ENCODE measurements at places on chromosomes 12 and 14.

DNA sequence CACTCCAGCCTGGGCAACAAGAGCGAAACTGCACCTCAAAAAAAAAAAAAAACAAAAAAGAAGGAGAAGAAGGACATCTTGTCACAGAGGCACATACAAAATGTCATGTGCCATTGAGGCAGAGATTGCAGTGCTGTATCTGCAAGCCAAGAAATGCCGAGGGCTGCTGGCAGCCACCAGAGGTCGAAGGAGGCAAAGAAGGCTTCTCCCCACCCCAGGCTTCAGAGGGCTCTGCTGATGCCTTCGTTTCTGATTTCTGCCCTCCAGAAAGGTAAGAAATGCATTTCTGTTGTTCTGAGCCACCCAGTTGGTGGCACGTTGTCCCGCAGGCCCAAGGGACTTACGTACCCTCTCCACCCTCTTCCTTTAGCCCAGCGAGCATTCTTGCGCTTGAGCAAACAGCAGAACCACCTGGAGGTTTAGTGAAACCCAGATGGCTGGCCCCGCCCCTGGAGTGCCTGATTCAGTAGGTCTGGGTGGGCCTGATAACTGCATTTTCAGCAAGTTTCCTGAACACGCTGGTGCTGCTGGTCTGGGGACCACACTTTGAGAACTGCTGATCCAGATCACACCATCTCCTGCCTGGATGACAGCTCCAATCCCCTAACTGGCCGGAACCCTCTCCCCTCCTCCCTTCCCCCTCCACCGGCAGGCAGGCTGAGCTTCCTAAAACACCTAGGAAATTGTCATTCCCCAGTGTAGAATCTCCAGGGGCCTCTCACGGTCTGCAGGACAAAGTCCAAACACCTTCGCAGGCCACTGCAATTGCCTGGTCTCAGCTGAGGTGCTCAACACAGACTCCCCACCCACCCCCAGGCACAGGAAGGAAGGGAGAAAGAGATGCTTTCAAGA, 21.1 kb upstream of the SCARB1 start:
- no peak for DNase-seq

GRCh38 chr12:14958361-14959125, 2.9 kb downstream of the ARHGDIB start:
- peak; percentile 74 for DNase-seq

DNA sequence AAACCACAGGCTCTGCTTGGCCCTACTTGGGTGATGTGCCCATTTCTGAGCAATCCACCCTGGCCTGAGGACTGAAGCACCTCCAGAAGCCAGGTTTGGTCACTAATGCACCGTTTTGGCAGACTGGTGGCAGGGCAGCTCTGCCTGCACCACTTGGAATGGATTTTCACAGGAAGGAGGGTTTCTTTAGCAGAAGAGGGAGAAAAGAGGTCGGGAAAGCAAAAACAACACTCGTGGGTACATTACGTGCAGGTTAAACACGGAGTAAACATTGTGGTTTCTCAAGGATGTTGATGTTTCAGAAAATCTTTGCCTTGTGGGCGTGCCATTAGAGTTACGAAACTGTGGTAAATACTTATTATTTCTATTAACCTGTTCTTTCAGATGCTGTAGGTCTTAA, 70.8 kb downstream of the KCNA5 start:
- DNase-seq, result no peak

- DNase-seq, result no peak
These were observed 216.2 kb upstream of the ABCD2 start for GRCh38 chr12:39835517-39836489.

DNA sequence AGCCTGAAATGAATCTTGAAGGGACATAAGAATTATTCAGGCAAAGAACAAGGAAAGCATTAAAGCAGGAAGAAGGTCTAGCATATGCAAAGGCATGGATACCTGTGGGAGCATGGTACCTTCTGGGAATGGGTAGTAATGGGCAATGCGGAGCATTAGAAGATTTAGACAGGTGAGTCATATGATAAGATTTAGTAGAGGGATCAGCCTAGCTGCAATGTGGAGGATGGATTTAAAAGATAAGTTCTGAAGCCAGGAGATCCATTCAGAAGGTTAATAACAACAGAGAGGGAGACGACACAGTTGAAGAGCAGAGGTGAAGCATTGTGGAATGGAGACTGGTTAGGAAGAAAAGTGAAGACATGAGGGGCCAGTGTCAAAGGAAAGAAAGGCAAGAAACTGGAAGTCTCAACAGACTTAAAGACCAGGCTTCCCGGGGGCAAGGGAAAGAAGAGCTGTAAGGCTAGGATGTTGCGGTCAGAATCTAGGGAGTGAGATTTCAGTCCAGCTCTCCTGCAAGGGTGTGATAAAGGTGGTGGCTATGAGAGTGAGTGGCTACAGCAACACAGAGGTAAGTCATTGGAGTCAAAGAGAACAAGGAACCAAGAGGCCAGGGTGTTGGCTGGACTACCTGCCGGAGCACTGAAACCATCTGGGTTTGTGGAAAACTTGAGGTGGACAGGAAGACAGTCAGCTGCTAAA, 5.6 kb upstream of the STAT6 start:
- DNase-seq, result no peak

DNA sequence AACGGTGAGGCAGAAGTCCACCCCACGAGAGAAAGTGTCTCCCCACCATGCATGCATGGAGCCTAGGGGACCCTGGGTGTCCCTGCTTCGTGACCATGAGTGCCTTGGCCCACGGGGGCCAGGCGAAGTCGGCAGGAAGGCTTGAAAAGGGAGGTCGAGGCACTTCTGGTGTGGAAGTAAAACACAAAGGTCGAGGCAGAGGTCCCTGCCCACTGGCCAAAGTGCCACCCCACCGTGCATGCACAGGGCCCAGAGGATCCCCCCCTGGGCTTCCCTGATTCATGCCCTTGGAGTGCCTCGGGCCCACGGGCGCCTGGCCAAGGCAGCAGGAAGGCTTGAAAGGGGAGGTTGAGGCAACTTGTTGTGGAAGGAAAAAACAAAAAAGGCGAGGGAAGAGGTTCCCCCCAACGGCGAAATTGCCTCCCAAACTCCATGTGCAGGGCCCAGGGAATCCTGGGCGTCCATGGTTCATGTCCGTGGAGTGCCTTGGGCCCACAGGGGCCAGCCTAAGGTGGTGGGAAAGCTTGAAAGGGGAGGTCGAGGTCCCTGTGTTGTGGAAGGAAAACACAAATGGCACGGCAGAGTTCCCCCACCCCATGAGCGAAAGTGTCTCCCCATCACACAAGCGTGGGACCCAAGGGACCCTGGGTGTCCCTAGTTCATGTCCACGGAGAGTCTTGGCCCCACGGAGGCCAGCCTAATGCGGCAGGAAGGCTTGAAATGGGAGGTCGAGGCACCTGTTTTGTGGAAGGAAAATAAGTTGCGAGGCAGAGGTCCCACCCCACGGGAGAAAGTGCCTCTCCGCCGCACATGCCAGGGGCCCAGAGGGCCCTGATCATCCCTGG, 372.1 kb downstream of the ALG10 start:
- DNase-seq, result peak; percentile 17

- peak; percentile 25 for DNase-seq
These were observed 1.7 kb downstream of the SLC2A3 start for GRCh38 chr12:7934091-7934888.

DNA sequence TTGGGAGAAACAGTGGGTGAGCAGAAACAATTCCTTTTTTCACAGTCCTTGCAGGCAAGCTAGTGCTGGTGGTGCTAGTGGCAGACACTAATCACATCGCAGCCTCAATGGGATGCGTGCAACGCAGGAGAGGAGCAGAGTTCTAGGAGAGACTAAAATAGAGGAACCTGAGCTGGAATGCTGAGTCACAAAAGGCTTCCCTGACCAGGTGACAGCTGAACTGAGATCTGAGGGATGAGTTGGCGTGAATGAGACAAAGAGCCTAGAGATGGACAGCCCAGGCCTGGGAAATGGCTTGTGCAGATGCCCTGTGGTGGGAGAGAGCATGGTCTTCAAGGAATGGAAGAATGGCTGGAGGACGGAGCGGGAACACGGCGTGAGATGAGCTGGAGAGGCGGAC, 25.8 kb downstream of the ACADS start:
- DNase-seq, result no peak

- DNase-seq, result no peak
These were observed 2.6 kb upstream of the JAG2 start for GRCh38 chr14:105171004-105171673.

DNA sequence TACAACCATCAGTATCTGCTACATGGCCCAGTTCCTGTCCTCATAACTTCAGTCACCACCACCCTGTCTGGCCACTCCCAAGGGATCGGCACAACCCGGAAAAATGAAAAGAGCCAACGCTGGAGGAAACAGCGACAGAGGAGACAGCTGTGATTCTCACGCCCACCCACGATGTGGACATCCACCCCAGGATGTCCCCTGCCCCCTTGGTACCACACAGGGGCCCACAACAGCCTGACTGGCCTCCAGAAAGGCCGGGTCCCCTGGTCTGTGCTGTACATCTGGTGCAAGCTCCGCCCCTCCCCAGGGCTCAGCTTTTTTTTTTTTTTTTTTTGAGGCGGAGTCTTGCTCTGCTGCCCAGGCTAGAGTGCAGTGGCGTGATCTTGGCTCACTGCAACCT, 12.5 kb downstream of the RPS6KL1 start:
- no peak for DNase-seq

DNA sequence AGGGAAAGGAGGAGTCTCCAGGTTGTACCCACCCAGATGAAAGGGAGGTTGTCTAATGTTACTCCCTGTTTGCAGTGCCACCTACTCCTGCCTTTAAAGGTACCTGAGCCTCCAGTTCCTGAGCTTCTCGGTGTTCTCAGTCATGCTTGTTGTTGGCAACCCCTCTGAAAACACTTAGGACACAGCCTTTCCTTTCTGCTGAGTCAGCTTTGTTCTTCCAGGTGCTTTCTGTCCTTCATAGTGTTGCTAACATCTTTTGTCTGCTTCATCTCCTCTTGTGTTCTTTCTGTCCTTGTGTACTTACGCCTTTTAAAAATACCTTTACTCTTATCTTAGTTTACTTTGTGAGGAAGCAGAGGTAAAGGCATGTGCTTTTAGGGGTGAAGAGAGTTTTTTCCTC, 97.0 kb upstream of the NEDD1 start:
- no peak for DNase-seq

DNA sequence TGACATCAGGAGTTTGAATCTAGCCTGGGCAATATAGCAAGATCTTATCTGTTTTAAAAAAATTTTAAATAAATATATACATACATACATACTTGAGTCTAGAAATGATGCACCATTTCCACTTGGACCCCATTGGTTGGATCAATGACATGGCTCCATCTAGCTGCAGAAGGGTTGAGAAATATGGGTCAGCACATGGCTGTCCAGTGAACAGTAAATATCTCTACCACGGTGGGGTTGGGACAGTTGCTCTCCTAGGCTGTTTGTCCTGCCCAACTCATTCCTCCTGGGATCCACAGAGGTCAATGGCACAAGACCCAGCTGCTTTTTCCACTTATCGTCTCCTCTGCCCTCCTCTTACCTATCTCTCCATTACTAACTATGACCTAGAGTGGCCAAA, 23.6 kb downstream of the PLEKHH1 start:
- DNase-seq, result no peak

GRCh38 chr12:55762646-55763045, 19.7 kb downstream of the GDF11 start:
- DNase-seq, result no peak

- DNase-seq, result no peak
These were observed 12.6 kb downstream of the RASSF8 start for GRCh38 chr12:25970916-25971653.

DNA sequence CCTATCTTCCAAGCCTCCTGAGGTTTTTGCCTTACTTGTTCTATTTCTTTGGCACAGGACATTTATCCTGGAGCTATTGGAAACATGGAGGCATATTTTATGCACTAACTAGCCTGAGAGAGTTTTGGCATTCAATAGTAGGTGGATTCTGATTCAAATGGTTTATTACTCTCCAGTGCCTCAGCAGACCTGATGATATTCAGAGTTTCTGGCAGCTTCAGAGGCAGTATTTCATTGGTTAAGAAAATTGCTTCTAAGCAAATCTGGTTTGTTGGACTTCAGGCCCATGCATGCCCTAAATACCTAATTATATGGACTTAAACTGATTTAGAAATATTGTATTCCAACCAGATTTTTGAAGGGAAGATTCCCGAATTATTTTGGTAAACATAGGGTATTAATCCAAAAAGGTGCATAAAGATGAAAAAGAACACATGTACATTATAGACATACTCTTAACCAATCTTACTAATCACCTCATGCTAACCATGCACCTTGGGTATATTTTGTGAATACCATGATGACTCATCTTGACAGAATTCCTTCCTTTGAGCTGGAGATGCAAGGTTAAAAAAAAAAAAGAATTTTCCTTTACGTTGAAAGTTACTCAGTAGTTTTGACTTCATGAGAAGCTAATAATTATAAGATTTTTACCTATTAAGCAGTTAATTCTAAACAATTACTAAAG, 44.3 kb upstream of the KTN1 start:
- no peak for DNase-seq

DNA sequence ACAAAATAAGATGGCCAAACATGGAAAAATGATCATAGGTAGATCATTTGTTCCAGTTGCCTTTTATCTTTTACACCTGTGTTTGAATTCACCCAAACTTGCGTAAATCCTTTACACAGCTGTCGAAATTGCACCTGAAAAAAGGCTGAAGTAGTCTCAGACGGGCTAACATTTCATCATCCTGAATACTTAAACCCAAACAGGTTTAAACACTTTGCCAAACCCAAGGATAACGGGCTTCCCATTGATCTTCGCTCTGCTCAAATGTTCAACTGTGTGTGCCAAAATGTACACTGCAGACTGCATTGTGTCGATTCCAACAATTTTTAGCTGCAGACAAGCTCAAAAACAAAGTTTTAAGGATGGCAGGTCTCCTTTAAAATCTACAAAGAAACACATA, 288.7 kb upstream of the DDHD1 start:
- DNase-seq, result no peak

GRCh38 chr12:2263901-2264300, 211.1 kb downstream of the CACNA1C start:
- no peak for DNase-seq

- no peak for DNase-seq
These were observed 2.5 kb downstream of the CNIH1 start for GRCh38 chr14:54438703-54439102.

DNA sequence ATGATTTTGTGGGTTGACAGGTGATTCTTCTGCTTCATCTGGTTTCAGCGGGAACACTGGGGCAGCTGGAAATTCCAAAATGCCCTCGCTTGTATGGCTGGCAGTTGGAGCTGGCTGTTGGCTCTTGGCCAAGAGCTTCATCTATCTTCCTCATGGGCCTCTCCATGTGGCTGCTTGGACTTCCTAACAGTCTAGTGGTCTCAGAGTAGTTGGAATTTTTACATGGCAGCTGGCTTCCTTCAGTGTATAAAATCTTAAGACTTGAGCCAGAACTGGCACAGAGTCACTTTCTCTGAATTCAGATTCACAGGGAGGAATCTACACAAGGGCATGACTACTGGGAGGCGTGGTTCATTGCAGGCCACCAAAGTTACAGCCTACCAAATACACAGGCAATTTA, 204.9 kb upstream of the RMST start:
- DNase-seq, result no peak

- DNase-seq, result no peak
These were observed 45.4 kb upstream of the USP15 start for GRCh38 chr12:62214846-62215245.

Measured in CD4-positive, alpha-beta T cell (primary cell).